ENCODE measurements at places on chromosomes 3 and 15. TPM values are rescaled to one million over a fixed set of nuclear protein-coding genes. Genes with fewer than 3 reads are reported as not detected.

The BOC gene
- not detected for total RNA-seq

The CORO2B gene
- total RNA-seq: 2.9 TPM

The MYD88 gene
- total RNA-seq: 35.1 TPM

The ITGA11 gene
- 0.18 TPM for total RNA-seq

The STIMATE gene
- 18.2 TPM for total RNA-seq

The CTXND1 gene
- total RNA-seq: not detected

The PML gene
- total RNA-seq: 79.6 TPM

The ZNF860 gene
- 0.73 TPM for total RNA-seq

The GPR171 gene
- total RNA-seq: not detected

The ZCWPW2 gene
- 0.40 TPM for total RNA-seq

The CD200R1 gene
- total RNA-seq: not detected

The PPIB gene
- total RNA-seq: 818 TPM

The TXNRD3 gene
- total RNA-seq: 7.1 TPM

The CCR9 gene
- total RNA-seq: not detected

The CISH gene
- total RNA-seq: 2.5 TPM

The SEMA3G gene
- total RNA-seq: 22.6 TPM

The CCDC66 gene
- 20.7 TPM for total RNA-seq

The PLSCR2 gene
- total RNA-seq: not detected

The FMN1 gene
- total RNA-seq: 0.29 TPM

The NFKBIZ gene
- total RNA-seq: 27.4 TPM

All from endothelial cell of umbilical vein (primary cell).